ENCODE measurements at places on chromosomes 6 and 20.

DNA sequence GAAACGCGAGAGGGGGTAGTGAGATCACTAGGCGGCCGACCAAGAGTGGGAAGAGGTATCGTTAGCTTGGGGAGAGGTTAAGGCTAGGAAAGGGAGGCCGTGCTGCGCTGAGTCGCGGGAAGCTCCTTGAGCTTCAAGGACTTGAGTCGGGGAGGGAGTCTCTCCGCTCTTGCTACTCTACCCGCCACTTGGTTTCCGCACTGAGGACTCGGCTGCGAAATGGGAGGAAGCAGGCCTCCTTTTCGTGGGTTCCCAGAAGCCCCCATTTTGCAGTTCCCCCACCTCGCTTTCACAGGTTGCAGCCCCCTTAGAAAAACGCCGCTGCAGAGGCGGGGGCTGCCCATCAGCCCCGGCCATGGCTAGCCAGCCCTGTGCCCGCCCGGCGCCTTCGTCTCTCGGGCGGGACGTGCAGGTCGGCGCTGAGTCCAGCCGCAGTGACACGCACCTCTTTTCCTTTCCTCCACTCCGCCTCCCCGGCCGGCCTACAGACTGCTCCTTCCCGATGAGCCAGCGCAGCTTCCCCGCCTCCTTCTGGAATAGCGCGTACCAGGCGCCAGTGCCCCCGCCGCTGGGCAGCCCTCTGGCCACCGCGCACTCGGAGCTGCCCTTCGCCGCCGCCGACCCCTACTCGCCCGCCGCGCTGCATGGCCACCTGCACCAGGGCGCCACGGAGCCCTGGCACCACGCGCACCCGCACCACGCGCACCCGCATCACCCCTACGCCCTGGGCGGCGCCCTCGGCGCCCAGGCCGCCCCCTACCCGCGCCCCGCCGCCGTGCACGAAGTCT is 4.9 kb downstream of the VGLL2 start:
- DNase-seq: peak; percentile 13

DNA sequence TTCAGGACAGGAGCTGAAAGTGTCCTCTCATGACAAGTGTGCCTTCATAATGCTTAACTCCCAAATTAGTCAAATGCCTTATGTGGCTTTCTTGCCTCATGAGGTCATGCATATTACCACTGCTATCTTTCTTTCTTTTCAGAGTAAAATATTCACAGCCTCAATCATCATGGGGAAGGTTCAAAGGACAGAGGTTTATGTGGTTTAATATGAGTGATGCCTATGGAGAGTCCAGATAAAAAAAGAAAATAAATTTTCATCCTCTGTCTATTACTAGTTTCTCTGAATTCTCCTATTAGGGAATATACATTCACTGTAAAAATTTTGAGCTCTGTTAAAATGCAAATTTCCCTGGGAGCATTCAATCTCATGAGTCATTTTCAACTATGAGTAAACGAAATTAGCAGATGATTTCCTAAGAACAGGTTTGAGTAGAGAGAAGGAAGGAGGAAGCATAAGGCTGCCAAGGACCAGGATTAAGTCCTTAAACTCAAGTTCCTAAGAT is 396.9 kb upstream of the ADGRB3 start:
- peak; percentile 61 for DNase-seq

GRCh38 chr6:36368921-36369865 is 18.3 kb downstream of the ETV7 start:
- DNase-seq: peak; percentile 48

- no peak for DNase-seq
Measured at GRCh38 chr6:21505574-21505990, 88.0 kb upstream of the SOX4 start.

- DNase-seq: peak; percentile 50
Measured at GRCh38 chr6:104601131-104601651, 258.5 kb downstream of the HACE1 start.

DNA sequence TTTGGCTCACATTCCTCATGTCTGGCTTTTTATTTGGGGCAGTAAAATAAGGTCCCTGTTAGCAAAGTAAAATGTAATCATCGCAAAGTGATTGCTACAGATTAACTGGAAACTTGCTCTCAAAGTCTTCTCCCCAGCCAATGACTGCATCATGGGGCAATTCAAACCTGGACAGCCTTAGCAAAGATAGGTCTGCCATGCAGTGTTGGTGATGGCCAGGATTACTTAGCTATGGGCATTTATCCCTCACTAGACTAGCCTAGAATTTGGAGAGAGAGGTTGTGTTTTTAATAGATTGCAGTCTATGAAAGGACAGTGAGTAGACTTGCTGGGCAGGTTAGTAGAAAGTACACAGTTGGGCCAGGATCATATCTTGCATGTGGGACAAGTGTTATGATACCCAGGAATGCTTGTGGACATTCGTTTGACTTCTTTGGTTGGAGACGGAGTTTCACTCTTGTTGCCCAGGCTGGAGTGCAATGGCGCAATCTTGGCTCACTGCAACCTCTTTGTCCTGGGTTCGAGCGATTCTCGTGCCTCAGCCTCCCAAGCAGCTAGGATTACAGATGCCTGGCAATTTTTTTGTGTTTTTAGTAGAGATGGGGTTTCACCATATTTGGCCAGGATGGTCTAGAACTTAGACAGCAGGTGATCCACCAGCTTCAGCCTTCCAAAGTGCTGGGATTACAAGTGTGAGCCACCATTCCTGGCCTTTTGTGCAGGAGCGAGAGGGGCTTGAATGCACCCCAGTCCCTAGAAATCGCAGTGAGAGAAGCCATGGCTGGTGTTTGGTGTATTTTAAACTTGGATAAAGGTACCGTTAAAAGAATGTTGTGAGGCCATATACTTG is 3.4 kb downstream of the RPS12 start:
- DNase-seq: no peak

GRCh38 chr20:32959351-32960221 is 44.6 kb downstream of the SUN5 start:
- DNase-seq: no peak

DNA sequence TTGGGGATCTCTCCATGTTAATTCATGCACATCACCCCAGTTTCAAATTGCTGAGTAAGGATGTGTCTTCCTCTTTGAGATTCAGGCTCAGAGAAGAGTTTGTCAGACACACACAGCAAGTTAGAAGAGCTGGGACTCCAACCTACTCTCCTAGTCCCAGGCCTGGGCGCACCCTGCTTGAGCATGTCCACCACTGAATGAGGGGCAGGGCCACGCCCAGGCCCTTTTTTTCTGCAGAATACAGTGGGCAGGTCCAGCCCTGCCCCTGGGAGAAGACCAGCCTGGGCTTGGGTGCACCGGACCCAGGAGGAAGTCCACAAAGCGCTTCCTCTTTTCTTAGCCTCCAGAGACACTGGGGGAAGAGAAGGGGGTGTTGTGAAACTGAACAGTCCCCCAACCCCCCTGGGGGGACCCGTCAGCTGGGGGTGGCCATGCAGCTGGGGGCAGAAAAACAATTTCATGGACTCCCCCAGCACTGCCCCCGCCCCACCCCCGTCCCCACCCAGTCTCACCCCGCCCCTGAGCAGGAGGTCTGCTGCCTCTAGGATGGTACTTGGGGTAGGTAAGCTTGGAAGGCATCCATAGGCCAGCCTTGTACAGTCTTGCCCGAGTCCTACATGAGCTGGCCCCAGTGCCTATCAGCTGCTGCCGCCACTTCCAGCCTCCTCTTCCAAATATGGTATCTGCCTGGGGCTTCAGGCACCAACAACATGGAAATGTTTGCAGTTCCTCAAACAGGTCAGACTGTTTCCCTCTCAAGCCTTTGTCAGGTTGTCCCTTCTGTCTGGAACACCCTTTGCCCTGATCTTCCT is 11.7 kb upstream of the HCK start:
- DNase-seq: no peak

DNA sequence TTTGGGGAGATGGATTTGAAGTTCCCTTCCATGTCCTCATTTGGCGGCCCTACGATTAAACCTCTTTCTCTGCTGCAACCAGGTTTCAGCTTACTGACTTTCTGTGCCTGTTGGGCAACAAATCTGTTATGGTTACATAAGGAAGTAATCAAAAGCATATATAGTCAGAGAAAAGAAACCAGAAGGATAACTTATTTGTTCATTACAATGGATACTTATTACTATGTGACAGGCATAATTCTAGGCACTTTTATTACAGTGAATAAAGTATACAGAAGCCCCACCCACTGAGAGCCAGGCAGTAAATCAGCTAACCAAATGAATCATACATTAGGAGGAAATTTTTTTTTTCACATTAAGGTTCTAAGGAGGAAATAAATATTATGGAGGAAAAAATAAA is 9.6 kb upstream of the TRIM31 start:
- no peak for DNase-seq

DNA sequence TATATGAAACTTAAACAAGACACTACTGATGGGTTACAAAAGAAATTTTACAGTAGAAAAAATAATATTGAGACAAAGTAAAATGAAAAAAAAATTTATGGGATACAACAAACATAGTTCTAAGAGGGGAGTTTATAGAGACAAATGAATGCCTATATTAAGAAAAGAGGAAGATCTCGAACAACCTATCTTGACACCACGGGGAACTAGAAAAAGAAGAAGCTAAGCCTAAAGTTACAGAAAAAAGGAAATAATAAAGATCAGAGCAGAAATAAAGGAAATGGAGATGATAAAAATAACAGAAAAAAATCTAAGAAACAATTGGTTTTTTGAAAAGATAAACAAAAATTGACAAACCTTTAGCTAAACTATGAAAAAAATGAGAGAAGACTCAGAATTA is 9.1 kb upstream of the ECHDC1 start:
- no peak for DNase-seq

- DNase-seq: no peak
Measured at GRCh38 chr20:5895626-5896025, 54.7 kb downstream of the TRMT6 start.

DNA sequence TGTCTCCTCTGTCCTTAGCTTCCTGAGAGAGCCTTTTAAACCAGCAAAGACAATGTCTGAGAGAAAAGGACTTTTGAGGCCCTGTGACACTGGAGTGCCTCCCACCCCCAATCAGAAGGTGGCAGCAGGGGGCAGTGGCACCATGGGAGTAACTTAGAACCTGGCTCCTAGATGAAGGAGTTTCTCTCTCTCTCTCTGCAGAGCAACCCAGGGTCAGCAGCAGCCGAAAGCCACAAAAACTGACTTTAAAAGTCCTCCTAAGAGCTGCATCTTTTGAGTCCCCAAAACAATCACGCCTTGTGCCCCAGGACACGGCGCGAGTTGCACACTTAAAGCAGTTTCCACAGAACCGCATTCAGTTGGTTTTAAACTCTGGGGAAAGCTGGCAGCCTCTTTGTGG is 5.3 kb upstream of the TCP11 start:
- peak; percentile 65 for DNase-seq

- DNase-seq: no peak
Measured at GRCh38 chr20:47736570-47737152, 48.6 kb downstream of the SULF2 start.

- no peak for DNase-seq
Measured at GRCh38 chr6:49416195-49416594, 46.9 kb downstream of the MMUT start.

DNA sequence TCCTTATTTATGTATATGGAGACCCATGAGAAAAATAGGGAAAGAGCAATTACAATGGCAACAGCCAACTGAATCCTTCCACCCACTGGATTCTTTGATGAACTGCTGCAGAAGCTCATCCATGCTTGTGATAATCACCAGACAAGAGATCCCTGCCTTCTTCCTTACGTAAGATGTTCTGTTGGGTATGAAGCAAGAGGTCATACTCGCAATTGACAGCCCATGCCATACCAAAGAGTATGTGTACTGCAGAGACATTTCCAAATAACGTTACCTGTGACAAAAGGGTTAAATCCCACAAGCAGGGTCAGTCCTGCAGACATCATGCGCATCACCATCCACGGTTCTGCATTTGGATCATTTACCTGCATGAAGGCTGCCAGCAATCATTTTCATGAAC is 27.8 kb downstream of the ELOVL5 start:
- DNase-seq: peak; percentile 35

GRCh38 chr6:5782783-5783547 is 223.8 kb downstream of the NRN1 start:
- DNase-seq: peak; percentile 9

- DNase-seq: no peak
Measured at GRCh38 chr20:44536175-44536574, 14.3 kb upstream of the SERINC3 start.

- DNase-seq: no peak
Measured at GRCh38 chr6:166387642-166388289, 5.0 kb upstream of the MPC1 start.

DNA sequence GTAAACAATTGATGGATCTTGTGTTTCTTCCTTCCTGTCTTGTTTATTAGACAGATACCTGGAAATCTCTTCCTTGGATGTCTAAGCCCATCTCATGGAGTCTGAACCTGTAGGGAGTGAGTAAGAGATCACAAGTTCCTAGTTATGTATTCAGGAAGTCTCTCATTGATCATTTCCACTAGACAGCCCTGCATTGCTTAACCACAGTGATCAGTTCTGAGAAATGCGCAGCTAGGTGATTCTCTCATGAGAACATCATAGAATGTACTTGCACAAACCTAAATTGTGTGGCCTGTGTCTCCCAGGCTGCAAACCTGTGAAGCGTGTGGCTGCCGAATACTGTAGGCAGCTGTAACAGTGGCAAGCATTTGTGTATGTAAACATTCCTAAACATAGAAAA is 39.1 kb downstream of the FAM120B start:
- DNase-seq: peak; percentile 30

- DNase-seq: no peak
Measured at GRCh38 chr6:15535495-15536197, 127.2 kb downstream of the DTNBP1 start.

DNA sequence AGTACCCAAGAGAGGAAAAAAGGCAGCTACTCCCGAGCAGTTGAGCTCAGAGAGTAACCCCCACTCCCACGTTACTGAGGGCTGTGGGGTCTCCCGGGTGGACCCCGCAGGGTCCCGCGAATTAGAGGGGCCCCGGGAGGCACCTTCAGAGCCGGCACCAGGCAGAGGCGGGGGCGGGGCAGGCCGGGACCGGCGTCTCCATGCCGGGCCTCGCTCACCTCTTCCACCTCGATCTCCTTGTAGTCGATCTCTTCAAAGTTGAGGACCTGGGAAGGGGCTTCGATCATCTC is 381 bp downstream of the MAP3K7 start:
- no peak for DNase-seq

DNA sequence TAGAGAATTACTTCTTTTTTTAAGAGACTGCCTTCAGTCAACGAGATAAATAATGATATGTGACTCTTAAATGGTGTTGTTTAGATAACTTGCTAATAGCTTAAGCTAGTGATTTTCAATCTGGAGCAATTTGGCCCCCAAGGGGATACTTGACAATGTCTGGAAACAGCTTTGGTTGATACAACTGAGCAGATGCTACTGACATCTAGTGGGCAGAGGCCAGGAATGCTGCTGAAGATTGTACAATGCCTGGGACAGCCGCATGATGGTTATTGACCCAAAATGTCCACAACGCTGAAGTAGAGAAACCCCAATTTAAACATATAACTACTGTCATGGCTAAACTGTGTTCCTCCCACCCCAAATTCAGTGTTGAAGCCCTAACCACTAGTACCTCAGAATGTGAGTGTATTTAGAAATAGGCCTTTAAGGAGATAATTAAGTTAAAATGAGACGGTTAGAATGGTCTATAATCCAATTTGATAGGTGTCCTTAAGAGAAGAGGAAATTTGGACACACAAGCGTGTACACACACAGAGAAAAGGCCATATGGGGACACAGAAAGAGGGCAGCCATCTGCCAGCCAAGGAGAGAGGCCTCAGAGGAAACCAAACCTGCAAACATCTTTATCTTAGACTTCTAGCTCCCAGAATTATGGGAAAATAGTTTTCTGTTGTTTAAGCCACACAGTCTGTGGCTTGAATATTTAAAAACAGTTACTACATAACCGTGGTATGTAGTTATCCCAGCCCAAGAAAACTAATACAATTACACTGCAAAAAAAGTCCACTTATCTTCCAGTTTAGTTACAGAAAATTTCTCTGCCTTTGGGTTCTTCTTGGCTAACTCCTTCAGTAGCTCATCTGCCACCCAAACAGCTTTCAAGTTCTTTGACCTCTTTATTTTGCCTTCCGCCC is 22.2 kb downstream of the RWDD2A start:
- peak; percentile 81 for DNase-seq
